ENCODE measurements at places on chromosomes 13 and 19. TPM values are rescaled to one million over a fixed set of nuclear protein-coding genes. Genes with fewer than 3 reads are reported as not detected.

REEP6 gene
- 1.3 TPM for total RNA-seq

SSC5D gene
- total RNA-seq, result 1.7 TPM

SIGLEC5 gene
- total RNA-seq, result not detected

ATP5F1D gene
- 13.6 TPM for total RNA-seq

DNA sequence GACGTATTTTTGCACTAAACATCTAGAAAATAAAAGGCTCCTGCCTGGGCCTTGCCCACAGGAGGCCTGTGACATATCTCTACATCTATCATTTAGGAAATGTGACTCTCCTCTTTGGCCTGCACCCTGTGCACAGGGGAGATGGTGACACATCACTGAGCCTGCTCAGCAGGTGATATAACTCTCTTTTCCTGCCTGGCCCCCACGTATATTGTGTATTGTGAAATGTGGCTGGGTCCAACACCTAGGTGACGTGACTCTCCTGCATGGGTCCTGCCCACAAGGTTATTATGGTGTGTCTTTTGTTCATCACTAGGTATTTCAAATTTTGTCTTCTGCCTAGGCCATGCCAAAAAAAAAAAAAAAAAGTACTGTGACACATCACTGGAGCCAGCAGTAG is 61.4 kb upstream of the ZNF724 start:
- DNase-seq, result no peak
- no peaks in the 10 kb centered on the region for H3K36me3 ChIP-seq
- H3K27ac ChIP-seq, result no peak overlapping the region
- H3K27me3 ChIP-seq, result no peaks in the 10 kb centered on the region

GRCh38 chr19:8025316-8025715 is 19.9 kb upstream of the ELAVL1 start:
- peaks cover 2% of the 10 kb centered on the region for H3K4me1 ChIP-seq
- no peaks in the 10 kb centered on the region for H3K36me3 ChIP-seq
- H3K4me3 ChIP-seq, result no peak overlapping the region
- DNase-seq, result no peak
- H3K27me3 ChIP-seq, result no peaks in the 10 kb centered on the region
- H3K27ac ChIP-seq, result no peak overlapping the region

DNA sequence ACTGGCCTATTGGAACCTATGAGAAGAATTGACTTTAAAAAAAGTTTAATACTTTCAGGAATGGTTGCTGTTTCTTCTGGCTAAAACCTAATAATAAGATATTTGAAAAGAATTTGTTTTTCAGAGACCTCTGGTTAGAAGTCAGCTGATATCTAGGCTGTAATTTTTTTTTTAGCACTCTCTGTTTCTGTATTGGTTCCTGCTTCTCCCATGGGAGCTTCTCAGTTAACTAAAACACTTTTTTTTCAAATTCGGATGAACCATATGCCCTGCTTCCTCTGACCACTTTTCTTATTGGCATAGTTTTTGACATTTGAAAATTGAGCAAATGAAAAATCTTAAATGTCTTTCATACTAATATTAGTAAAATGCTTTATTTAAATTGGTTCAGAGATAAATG is 163.5 kb upstream of the SLC10A2 start:
- no peaks in the 10 kb centered on the region for H3K4me1 ChIP-seq
- no peak overlapping the region for H3K4me3 ChIP-seq
- no peak for DNase-seq
- no peak overlapping the region for H3K27ac ChIP-seq
- no peaks in the 10 kb centered on the region for H3K27me3 ChIP-seq

DNA sequence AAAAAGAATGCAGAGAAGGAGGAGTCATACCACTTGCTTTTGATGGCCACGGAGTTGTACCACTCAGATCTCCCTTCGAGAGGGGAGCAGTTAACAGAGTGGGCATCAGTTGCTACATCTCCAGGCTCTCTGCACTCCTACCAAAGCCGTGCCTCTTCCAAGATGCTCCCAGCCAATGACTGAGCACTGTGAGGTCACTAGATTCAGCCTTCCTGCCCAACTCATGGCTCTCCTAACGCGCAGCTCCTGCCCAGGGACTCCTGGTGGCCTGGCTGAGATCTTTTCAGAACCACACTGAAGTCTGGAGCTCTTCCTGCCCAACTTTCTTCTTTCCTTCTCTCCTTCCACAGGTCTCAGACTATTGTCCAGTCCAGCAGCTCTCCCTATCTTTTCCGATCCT is 66.7 kb downstream of the LHFPL6 start:
- no peak overlapping the region for H3K27ac ChIP-seq
- peaks cover 10% of the 10 kb centered on the region for H3K4me1 ChIP-seq
- DNase-seq, result no peak
- no peak overlapping the region for H3K4me3 ChIP-seq
- H3K36me3 ChIP-seq, result no peaks in the 10 kb centered on the region

GRCh38 chr13:43229506-43229905 is 206.1 kb downstream of the DNAJC15 start:
- peaks cover 4% of the 10 kb centered on the region for H3K4me1 ChIP-seq
- H3K27me3 ChIP-seq, result no peaks in the 10 kb centered on the region
- H3K36me3 ChIP-seq, result no peaks in the 10 kb centered on the region
- no peak overlapping the region for H3K27ac ChIP-seq

DNA sequence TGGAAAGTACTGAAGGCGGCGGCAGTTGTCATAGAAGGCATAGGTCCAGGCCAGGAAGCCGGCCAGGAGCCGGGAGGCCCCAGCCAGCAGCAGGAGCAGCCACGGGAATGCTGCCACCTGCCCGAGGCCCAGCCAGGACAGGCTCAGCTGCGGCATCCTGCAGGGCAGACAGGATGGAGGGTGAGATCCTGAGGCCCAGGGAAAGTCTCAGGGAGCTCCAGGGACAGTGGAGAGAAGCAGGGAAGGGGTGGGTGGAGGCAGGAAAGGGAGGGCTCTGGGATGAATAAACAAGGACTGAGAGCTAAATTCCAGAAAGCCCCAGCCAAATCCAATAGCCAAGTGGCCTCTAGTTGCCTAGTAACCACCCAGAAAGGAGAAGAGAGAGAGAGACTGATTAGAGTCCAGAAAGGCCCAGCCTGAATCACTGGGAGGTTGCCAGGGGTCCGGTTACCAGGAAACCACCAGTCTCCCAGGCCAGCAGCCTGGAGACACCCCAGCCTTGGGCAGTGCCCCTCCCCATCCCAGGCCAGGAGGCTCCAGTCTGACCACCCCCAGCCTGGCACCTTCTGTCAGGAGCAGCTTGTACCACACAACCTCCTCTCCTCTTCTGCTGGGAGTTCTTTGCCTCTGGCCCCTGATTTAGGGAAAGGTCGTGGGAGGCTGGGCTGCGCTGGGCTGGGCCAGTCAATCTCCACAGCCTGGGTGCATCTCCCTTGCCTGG is 7.5 kb upstream of the OR10H5 start:
- no peaks in the 10 kb centered on the region for H3K27me3 ChIP-seq
- H3K4me3 ChIP-seq, result no peak overlapping the region
- H3K4me1 ChIP-seq, result no peaks in the 10 kb centered on the region
- H3K27ac ChIP-seq, result no peak overlapping the region

DNA sequence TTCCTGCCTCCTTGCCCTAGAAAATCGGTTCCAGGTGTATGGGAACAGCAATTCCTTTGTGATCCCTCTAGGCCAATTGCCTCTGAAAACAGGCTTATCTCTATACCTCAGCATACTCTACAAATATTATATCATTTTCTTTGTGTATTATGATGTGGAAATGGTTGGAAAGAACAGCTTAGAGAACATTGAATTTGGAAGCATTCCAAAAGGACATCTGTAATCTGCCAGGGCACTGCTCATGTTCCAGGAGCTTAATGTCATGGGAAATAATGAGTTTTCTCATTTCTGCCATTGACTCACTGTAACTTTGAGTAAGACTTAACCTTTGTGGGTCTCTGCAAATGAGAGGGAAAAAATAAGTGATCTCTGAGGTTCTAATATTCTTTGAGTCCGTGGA is 147.3 kb downstream of the UFM1 start:
- no peak for DNase-seq
- no peak overlapping the region for H3K4me3 ChIP-seq
- no peak overlapping the region for H3K27ac ChIP-seq

GRCh38 chr19:37594982-37595382 is 306 bp downstream of the ZNF540 start:
- no peaks in the 10 kb centered on the region for H3K36me3 ChIP-seq
- DNase-seq, result peak; percentile 58
- H3K27ac ChIP-seq, result peak overlapping the region; percentile 47
- H3K4me1 ChIP-seq, result no peaks in the 10 kb centered on the region

GRCh38 chr13:101018720-101019119 is 344.1 kb upstream of the TMTC4 start:
- no peaks in the 10 kb centered on the region for H3K27me3 ChIP-seq
- DNase-seq, result peak; percentile 71
- no peaks in the 10 kb centered on the region for H3K36me3 ChIP-seq
- peaks cover 2% of the 10 kb centered on the region for H3K4me1 ChIP-seq
- H3K4me3 ChIP-seq, result no peak overlapping the region

- no peaks in the 10 kb centered on the region for H3K4me1 ChIP-seq
- H3K27me3 ChIP-seq, result no peaks in the 10 kb centered on the region
- no peak for DNase-seq
- H3K4me3 ChIP-seq, result no peak overlapping the region
Measured at GRCh38 chr13:95982144-95982543, 71.1 kb downstream of the UGGT2 start.

DNA sequence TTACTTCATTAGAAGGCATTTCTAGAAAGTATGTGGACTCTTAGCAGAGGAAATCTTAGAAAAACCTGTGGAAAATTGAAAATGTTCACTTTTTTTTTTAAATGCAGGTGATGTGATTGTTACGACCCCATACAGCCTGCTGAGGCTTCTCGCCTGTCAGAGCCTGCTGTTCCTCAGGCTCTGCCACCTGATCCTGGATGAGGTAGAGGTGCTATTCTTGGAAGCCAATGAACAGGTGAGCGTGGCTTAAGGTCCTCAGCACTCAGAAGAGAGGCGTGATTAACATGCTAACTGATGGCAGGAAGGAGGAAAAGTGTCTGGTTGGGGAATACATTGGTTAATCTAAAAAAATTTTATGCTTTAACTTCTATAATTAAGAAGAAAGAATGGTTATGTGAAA is 71.4 kb downstream of the SLC7A9 start:
- peaks cover 5% of the 10 kb centered on the region for H3K27me3 ChIP-seq
- no peak overlapping the region for H3K4me3 ChIP-seq
- no peaks in the 10 kb centered on the region for H3K36me3 ChIP-seq
- no peaks in the 10 kb centered on the region for H3K4me1 ChIP-seq
- no peak for DNase-seq

- no peaks in the 10 kb centered on the region for H3K27me3 ChIP-seq
- no peak overlapping the region for H3K27ac ChIP-seq
- no peak overlapping the region for H3K4me3 ChIP-seq
- DNase-seq, result peak; percentile 87
Measured at GRCh38 chr13:23069566-23069965, 111.2 kb upstream of the SGCG start.

DNA sequence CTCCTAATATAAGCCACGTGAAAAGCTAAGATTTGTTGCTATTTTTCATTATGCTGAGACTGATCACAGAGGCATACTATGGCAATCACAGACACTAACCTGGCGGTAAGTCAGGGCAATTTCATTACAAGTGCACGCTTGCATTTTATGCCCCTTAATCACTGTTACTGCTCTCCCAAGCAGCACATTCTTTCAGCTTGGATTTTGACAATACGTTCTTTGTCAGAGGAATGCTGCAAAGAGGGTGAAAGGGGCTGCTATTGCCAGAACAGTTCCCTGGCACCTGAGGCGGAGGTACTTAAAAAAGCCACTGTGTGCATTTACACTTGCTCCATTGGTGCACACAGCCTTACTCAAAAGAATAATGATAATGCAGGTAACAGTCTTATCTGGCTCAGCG is 346.6 kb downstream of the RFC3 start:
- peaks cover 6% of the 10 kb centered on the region for H3K4me1 ChIP-seq
- H3K27me3 ChIP-seq, result no peaks in the 10 kb centered on the region
- no peaks in the 10 kb centered on the region for H3K36me3 ChIP-seq
- no peak overlapping the region for H3K27ac ChIP-seq

GRCh38 chr19:43797556-43797955 is 4.7 kb downstream of the LYPD5 start:
- peaks cover 3% of the 10 kb centered on the region for H3K4me1 ChIP-seq
- H3K36me3 ChIP-seq, result no peaks in the 10 kb centered on the region
- no peak for DNase-seq
- H3K4me3 ChIP-seq, result no peak overlapping the region

DNA sequence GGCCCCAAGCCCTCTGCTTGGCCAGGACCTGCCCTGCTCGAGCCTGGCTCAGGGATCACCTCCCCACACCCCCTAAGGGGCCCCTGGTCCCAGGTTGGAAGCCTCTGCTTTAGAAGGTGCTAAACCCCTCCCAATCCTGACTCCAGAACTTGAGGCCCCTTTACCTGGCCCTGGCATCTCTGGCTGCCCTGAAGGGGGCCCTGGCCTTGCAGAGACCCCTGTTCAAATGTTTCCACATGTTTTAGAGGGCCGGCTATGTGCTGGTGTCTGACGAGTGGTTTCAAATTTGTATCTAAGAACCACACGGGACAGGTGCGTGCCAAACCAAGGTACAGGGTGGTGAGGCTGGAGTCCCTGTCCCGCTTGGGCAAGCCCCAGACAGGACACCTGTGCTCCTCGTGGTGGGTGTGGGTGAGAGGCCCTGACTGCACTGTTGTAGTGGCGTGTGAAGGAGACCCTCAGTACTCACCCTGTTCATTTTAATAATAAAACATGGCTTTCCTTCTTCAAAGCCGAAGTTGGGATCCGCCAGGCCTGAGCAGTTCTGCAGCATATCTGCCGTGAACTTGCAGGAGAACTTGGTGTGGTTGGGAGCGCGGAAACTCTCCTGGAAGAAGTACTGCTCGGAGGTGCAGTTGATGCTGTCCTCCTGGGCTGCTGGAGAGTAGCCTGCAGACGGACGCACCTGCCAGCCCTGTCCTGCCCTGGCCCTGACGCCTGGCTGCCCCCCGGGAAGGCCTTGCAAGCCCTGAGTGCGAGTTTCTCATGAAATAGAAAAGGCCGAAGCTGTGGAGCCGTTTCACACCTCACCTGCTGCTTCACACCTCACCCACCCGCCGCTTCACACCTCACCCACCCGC is 5.4 kb downstream of the ATP4B start:
- H3K27ac ChIP-seq, result no peak overlapping the region
- DNase-seq, result no peak
- H3K36me3 ChIP-seq, result no peaks in the 10 kb centered on the region
- peaks cover 2% of the 10 kb centered on the region for H3K4me1 ChIP-seq
- no peak overlapping the region for H3K4me3 ChIP-seq

GRCh38 chr19:45275370-45275971 is 24.4 kb downstream of the MARK4 start:
- no peak overlapping the region for H3K27ac ChIP-seq
- H3K27me3 ChIP-seq, result no peaks in the 10 kb centered on the region
- H3K4me1 ChIP-seq, result peaks cover 8% of the 10 kb centered on the region
- H3K4me3 ChIP-seq, result no peak overlapping the region
